CD4-positive, alpha-beta T cell treated with Interleukin-10 for 1 hour (primary cell): ENCODE measurements at places on chromosomes 4 and X.

GRCh38 chr4:183392377-183392776 lies 52.1 kb upstream of the CDKN2AIP start:
- DNase-seq, result no peak

- DNase-seq, result no peak
These were observed 17.8 kb downstream of the SRD5A3 start for GRCh38 chr4:55363691-55364351.

GRCh38 chr4:66604192-66604591 lies 933.9 kb upstream of the EPHA5 start:
- no peak for DNase-seq

GRCh38 chr4:61985426-61985825 lies 785.3 kb downstream of the ADGRL3 start:
- no peak for DNase-seq

- DNase-seq, result no peak
These were observed 60.2 kb downstream of the BANK1 start for GRCh38 chr4:101850698-101851097.

- no peak for DNase-seq
These were observed 91.7 kb upstream of the ADRA2C start for GRCh38 chr4:3674479-3674851.

DNA sequence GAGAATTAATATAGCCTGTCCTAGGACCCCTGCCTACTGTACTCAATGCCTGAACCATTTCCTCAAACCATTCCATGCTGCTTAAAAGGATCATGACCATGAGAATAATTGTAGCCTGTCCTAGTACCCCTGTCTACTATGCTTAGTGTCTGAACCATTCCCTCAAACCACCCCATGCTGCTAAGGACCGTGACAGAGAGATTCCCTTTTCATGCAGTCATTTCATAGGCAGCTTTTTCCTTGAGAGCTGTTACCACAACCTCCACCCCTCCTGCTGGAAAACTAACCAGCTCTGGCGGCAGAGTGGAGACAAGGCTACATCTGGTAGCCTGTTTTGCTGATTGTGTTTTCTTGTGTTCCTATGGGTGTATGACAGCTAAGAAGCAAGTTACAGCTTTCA lies 174.9 kb upstream of the SMARCAD1 start:
- DNase-seq, result no peak

DNA sequence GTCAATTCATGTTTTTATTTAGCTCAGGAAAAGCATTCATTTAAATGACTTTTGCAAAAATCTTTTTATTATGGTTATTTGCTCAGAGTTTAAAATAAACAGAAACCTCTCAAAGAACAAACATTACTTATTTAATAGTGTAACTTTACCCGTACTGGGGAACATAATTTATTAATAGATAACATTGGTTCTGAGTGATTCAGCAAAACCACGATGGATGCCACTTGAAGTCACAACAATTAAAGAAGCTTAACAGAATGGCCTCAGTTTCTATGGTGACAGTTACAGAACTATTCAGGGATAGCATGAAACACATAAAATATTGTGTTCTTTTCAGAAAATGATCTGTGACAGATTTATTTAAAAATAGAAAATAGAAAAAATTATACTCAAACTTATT lies 368.7 kb downstream of the CCSER1 start:
- no peak for DNase-seq

DNA sequence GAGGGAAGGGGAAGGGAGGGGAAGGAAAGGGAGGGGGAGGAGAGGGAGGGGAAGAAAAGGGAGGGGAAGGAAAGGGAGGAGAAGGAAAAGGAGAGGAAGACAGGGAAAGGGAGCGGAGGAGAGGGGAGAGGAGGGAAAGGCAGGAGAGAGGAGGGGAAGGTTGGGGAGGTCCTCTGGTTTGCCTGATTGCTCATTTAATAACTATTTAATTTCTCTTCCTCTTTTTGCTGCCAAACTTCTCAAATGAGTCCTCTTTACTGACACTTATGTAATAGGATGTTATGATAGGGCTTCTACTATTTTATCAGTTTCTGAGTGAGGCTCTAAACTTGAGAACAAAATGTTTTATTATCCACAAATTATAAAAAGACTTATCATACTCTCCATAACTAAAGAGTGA lies 35.4 kb upstream of the PPA2 start:
- DNase-seq, result no peak

GRCh38 chr4:173074501-173074946 lies 94.1 kb upstream of the GALNT7 start:
- no peak for DNase-seq

- no peak for DNase-seq
These were observed 531.4 kb downstream of the INPP4B start for GRCh38 chr4:142314686-142315085.

- DNase-seq, result no peak
These were observed 25.6 kb downstream of the PNMA6E start for GRCh38 chrX:153375571-153375970.

GRCh38 chrX:123731987-123732669 lies 724 bp downstream of the THOC2 start:
- no peak for DNase-seq

DNA sequence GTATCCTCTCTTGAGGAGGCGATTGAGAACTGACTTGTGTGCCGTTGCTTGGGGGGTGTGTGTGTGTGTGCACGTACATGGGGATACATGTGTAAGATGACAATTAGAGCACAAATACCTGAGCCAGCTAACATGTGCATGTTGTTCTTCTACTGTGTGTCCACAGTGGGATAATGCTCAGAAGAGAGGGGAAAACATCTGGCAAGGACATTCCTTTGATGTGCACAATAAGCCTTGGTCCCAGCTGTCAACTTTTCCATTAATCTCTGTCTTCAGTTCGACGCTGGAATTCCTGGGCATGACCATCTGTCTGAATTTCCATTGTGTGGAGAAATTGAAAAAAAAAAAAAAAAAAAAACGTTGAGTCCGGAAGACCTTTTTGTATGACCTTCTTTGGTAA lies 592.0 kb upstream of the GALNTL6 start:
- no peak for DNase-seq

GRCh38 chr4:25635501-25635900 lies 20.1 kb upstream of the SLC34A2 start:
- no peak for DNase-seq

GRCh38 chr4:144903953-144904711 lies 193.9 kb downstream of the ANAPC10 start:
- DNase-seq, result no peak

DNA sequence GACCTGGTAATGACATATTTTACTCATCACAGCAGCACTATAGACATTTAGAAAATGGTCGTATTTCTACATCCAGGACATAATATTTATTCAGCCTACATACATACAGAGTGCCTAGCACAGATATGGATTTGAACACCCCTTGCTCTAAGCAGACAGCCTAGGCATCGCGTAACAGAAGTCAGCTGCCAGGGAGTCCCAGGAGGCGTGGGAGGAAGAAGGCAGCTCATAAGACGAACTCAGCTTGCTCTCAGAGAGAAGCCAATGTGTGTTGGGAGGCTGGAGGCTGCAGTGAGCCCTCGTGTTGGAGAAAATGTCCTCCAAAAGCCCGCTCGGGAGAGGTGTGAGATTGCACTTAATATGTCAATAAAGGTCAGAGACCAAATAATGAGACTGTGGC lies 131.6 kb downstream of the BCOR start:
- no peak for DNase-seq

DNA sequence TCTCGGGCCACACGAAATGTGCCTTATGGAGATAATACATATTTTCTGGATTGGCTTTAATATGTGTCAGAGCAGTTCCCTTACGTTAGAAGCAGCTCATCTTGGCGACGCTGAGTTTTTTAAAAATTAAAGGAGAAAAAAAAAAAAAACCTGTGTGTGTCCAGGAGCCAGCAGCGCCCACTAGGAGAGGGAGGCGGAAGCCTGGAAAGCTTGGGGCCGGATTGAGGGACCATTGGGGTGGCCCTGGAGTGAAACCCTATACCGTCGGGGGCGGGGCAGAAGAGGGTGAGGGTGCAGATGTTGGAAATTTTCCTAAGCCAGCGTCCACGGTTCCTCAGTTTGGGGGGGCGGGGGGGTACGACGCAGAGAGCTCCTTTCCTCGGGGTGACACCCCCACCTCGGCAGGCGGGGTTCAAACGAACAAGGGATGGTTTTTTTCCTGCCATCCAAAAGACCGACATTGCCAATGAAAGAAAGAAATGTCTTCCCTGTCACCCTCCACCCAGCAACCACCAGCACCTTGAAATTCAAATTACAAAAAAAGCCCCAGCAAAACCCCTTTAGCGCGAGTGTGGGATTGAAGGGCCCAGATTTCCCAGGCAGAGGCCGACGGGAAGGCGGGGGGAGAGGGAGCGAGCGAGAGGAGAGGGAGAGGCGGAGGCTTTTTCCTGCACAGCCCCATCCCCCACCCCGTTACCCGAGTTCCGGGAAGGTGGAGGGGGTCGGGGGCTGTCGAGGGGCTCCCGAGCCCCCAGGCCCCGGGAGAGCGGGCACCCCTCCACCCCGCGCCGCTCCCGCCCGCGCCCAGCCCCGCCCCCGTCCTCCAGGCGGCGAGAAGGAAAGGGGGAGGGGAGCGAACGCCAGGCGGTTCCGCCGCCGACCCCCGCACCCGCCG lies 859 bp downstream of the SMARCA1 start:
- DNase-seq, result no peak

DNA sequence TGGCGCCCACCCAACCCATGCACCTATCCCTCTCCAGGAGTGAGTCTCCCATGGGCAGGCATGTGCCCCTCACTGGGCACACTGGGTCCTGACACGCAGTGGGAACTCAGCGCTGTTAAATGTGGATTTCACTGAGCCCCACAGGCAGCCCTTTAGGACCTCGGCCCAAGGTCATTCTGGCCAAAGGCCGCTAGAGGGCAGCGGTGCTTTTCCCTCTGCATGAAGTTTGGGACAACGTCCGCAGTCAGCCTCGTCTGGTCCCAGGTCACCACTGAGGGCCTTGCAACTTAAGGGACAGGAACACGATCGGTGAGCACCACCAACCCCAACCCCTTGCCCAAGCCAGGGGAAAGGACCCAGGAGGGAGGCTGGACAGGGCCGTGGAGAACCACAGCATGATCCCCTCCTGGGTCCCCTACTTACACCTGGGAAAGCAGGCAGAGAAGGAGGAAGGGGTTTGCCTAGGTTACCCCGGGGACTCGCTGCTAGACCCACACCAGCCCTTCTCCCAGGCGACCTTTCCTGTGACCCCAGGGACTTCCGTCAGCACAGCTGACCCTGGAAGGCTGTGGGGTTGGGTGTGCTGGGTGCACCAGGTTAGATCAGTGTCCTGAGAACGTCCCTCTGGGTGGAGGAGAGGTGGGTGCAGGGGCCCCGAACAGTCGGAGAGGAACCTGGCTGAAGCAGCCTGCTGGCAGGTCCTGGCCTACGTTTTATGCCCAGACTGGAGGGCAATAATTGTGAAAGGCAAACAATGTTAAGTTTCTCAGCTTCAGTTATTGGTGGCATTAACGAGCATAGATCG lies 24.0 kb downstream of the CYTL1 start:
- DNase-seq, result peak; percentile 28

GRCh38 chr4:148056879-148057278 lies 325.0 kb downstream of the ARHGAP10 start:
- DNase-seq, result peak; percentile 73

- DNase-seq, result no peak
These were observed 103.6 kb upstream of the TEX13D start for GRCh38 chrX:124228849-124229248.

DNA sequence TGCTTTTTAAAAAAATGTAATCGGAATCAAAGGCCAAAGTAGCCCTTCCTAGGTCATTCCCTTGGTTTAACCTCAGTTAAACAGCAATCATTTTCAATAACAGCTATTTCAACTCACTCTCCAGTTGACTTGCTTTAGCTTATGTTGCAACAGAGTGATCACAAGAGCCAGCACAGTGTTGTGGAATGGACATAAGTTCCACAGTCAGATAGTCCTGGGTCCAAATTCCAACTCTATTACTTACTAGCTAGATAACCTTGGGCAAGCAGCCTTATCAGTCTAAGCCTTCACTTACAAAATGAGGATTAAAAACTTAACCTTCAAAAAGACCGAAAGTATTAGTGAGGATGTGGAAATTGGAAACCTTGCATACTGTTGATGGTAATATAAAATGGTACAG lies 9.2 kb upstream of the GPC3 start:
- DNase-seq, result no peak

DNA sequence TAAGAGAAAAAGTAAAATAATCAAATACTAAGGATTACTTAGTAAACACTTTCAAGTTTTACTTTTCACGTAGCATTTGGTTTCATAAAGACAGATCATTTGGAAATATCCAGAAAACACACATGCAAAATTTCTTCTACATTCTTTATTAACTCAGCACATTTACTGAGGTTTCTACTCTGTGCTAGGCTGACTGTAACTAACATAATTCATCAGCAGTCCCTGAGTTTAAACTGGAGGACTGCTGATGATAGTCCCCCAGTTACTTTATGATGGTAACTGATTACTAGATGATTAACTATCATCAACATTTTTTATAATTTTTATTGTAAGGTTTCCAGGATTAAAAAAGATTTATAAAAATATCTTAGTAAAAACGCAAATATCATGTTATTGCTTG lies 12.3 kb downstream of the LEF1 start:
- no peak for DNase-seq

DNA sequence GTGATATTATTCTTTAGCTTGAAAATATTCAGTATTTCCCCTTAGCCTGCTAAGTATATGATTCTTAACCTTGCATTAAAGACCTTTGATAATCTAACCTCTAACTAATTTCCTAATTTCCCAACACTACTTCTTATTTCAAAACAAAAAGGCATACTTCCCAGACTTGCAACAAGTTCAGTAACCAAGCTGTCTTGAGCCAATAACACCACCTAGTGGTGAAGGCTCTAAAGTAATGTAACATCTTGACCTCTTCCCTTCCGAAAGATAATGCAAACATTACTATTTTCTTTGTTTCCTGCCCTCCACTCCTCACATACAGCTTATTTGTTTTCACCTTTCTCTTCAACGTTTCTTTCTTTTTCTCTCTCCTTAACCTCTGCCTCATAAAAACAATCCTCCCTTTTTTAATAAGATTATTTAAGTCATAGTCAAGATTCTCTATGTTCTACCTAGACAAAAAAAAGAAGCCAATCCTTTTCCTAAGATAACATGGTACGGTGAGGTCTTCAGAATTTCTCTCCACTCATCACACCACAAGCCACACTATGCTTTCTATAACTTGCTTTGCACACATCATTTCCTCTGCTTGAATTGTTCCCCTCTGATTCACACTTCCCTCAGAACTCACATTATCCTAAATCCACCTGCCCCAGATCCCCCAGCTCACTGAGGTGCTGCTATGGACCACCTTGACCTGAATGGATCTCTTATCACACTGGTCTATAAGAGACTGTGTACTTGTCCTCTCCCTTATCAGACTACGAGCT lies 3.5 kb downstream of the FAT1 start:
- DNase-seq, result no peak

DNA sequence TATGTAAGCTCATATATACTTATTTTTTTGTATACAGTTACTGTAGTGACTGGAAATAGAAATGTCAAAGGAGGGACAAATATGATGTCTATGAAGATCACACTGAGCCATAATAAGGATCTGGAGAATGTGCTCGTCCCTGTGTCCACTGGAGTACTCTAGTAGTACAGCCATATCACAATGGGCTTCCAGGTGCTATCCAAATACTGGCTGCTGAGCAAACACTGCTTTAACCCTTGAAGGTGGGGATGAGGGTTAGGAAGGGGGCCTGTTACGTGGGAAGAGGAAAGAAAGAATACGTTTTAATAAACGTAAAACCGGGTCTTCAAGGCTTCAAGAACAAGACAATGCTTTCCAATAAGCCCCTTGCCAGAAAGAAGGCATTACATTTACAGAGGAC lies 29.8 kb upstream of the TMEM150C start:
- DNase-seq, result no peak

GRCh38 chr4:168484626-168485025 lies 4.3 kb upstream of the DDX60L start:
- no peak for DNase-seq

- DNase-seq, result no peak
These were observed 75.0 kb downstream of the FAT4 start for GRCh38 chr4:125389713-125390112.
